ENCODE measurements at places on chromosomes 2 and 18. TPM values are rescaled to one million over a fixed set of nuclear protein-coding genes. Genes with fewer than 3 reads are reported as not detected.

DNA sequence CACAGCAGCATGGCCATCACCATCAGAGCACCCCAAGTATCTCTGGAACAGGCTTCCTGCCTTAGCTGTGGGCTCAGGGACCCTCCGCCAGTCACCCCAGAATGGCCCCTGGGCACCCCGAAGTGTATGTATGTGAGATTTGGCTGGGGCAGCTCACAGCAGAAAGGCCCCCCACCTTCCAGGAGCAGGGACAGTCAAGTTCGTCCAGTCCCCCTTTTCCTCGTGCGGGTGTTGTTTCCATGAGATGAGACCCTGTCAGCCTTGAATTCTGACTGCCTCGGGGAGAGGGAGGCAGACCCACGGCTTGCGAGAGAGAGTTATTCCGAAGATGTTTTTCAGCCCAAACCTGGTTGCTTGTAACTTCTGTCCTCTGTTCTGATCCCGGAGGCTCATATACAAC is 290.9 kb upstream of the HDAC4 start:
- H3K4me3 ChIP-seq = no peak overlapping the region
- no peaks in the 10 kb centered on the region for H3K36me3 ChIP-seq
- no peak overlapping the region for H3K27ac ChIP-seq
- no peaks in the 10 kb centered on the region for H3K4me1 ChIP-seq
- no peak for DNase-seq

SLC14A1 gene
- total RNA-seq = 35.1 TPM

- no peak for DNase-seq
- H3K27ac ChIP-seq = no peak overlapping the region
- no peaks in the 10 kb centered on the region for H3K4me1 ChIP-seq
- H3K36me3 ChIP-seq = peaks cover 61% of the 10 kb centered on the region
- no peaks in the 10 kb centered on the region for H3K27me3 ChIP-seq
- no peak overlapping the region for H3K4me3 ChIP-seq
These were observed 110.9 kb downstream of the STRN start for GRCh38 chr2:36855429-36855828.

KIAA2012 gene
- not detected for total RNA-seq

- H3K4me3 ChIP-seq = no peak overlapping the region
- no peak overlapping the region for H3K27ac ChIP-seq
- no peaks in the 10 kb centered on the region for H3K4me1 ChIP-seq
- DNase-seq = no peak
These were observed 2.0 kb downstream of the ANO7 start for GRCh38 chr2:241190291-241190981.

SELENOI gene
- total RNA-seq = 42.8 TPM

DNA sequence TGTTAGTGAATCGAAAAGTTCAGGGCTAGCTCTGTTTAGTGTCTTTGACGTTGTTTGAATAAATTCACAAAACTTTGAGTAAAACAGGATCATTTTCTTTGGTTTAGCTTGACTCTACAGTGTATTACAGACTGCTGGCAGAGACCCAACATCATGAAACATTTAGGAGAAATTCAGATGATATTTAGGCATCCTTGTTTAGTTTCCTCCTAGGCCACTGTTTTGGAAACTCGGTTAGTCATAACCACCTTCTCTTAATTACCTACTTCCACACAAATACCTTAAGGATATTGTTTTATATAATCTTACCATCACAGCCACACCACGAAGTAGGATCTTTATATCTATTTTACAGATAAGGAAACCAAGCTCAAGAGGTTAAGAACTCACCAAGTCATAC is 7.8 kb downstream of the LIMS1 start:
- H3K4me1 ChIP-seq = no peaks in the 10 kb centered on the region
- no peak for DNase-seq
- H3K27ac ChIP-seq = no peak overlapping the region
- H3K27me3 ChIP-seq = no peaks in the 10 kb centered on the region
- H3K4me3 ChIP-seq = no peak overlapping the region

GRCh38 chr2:144152817-144153271 is 367.1 kb downstream of the ZEB2 start:
- H3K27me3 ChIP-seq = no peaks in the 10 kb centered on the region
- no peak overlapping the region for H3K27ac ChIP-seq
- DNase-seq = no peak
- no peaks in the 10 kb centered on the region for H3K4me1 ChIP-seq
- no peaks in the 10 kb centered on the region for H3K36me3 ChIP-seq

TMEM37 gene
- not detected for total RNA-seq

GRCh38 chr18:12113999-12114646 is 20.5 kb downstream of the ANKRD62 start:
- H3K27ac ChIP-seq = no peak overlapping the region
- no peaks in the 10 kb centered on the region for H3K36me3 ChIP-seq
- no peak for DNase-seq
- no peak overlapping the region for H3K4me3 ChIP-seq
- no peaks in the 10 kb centered on the region for H3K4me1 ChIP-seq

ALPG gene
- not detected for total RNA-seq

GRCh38 chr2:43637030-43637803 is at the start of gene PLEKHH2:
Gene PLEKHH2 (plus strand): TSS chr2:43637260. CDS start chr2:43644674, 7,414 bp downstream.
- peaks cover 12% of the 10 kb centered on the region for H3K4me1 ChIP-seq
- peak within 1 kb of the TSS; percentile 75 for H3K4me3 ChIP-seq
- H3K36me3 ChIP-seq = no peaks in the 10 kb centered on the region
- H3K27me3 ChIP-seq = peaks cover 34% of the 10 kb centered on the region
- peak; percentile 79 for DNase-seq

UGT1A4 gene
- not detected for total RNA-seq

DNA sequence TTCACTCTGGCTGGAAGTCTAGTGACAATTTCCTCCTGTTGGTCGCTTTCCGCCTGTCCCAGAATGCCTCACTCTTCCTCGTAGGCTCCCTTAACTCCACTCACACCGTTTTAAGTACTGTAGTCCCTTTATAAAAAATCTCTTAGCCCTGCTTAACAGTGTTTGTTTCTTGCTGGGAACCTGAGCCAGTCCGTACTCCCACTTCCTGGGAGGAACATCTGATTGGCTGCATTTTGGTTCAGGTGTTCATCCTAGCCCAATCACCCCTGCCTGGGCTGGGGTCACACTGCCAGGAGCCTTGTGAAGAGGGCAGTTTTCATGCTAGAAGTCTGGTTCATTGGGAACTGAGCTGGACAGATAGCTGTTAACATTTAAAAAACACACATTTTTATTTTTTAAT is 25.6 kb upstream of the TOGARAM2 start:
- no peak for DNase-seq
- H3K27me3 ChIP-seq = no peaks in the 10 kb centered on the region
- H3K36me3 ChIP-seq = no peaks in the 10 kb centered on the region
- peaks cover 3% of the 10 kb centered on the region for H3K4me1 ChIP-seq
- H3K27ac ChIP-seq = no peak overlapping the region
- no peak overlapping the region for H3K4me3 ChIP-seq

- H3K27ac ChIP-seq = no peak overlapping the region
- no peaks in the 10 kb centered on the region for H3K27me3 ChIP-seq
- DNase-seq = no peak
- H3K4me1 ChIP-seq = no peaks in the 10 kb centered on the region
These were observed 163.5 kb downstream of the NOL4 start for GRCh38 chr18:34061226-34061625.

GRCh38 chr2:142140434-142140845 is 9.6 kb upstream of the LRP1B start:
- H3K4me3 ChIP-seq = no peak overlapping the region
- H3K4me1 ChIP-seq = no peaks in the 10 kb centered on the region
- H3K36me3 ChIP-seq = no peaks in the 10 kb centered on the region
- DNase-seq = no peak
- no peak overlapping the region for H3K27ac ChIP-seq

DSC3 gene
- not detected for total RNA-seq

SUCLG1 gene
- total RNA-seq = 47.4 TPM

- H3K36me3 ChIP-seq = no peaks in the 10 kb centered on the region
- H3K4me3 ChIP-seq = no peak overlapping the region
- H3K27ac ChIP-seq = no peak overlapping the region
- no peak for DNase-seq
- no peaks in the 10 kb centered on the region for H3K27me3 ChIP-seq
- peaks cover 4% of the 10 kb centered on the region for H3K4me1 ChIP-seq
These were observed 55.6 kb downstream of the PKP4 start for GRCh38 chr2:158512323-158512722.

GRCh38 chr2:108982259-108982679 is 6.8 kb downstream of the EDAR start:
- no peak overlapping the region for H3K27ac ChIP-seq
- no peak overlapping the region for H3K4me3 ChIP-seq
- no peak for DNase-seq
- peaks cover 3% of the 10 kb centered on the region for H3K4me1 ChIP-seq
- no peaks in the 10 kb centered on the region for H3K27me3 ChIP-seq

SERPINB7 gene
- not detected for total RNA-seq

DNA sequence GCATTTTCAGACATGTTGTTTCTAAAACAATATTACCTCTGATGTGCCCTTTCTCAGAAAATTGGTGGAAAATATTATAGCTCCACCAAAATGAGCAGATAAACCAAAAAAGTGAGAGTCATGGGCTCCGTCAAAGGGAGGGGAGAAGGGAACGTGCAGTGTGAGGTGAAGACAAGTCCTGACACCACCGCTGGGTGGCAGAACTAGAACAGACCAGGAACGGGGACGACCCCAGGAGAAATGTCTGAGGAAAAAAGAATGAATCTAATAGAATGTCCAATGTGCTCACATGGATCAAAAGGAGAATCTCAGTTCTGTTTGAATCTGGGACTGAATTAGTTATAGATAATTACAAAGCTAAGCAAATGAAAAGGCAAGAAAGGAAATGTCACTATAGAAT is 22.6 kb upstream of the BCL2 start:
- H3K36me3 ChIP-seq = peaks cover 70% of the 10 kb centered on the region
- peak; percentile 28 for DNase-seq
- H3K27ac ChIP-seq = no peak overlapping the region

DNA sequence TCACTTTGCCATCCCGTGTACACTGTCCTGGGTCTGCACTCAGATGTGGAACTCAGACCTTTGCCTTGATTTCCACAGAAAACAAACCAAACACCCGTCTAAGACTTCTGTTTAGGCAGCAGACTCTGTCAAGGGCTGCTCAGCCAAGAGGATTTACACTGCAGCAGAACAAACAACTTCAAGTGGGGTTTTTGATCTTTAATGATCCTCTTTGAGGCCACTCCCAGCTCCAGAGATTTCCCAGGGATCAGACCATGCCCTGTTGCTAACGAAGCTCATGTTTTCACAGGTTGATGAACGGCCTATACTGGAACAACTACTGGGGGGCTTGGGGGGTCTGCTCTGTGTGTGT is 52.5 kb upstream of the LGALSL start:
- DNase-seq = no peak
- H3K27ac ChIP-seq = no peak overlapping the region
- H3K4me1 ChIP-seq = no peaks in the 10 kb centered on the region

DNA sequence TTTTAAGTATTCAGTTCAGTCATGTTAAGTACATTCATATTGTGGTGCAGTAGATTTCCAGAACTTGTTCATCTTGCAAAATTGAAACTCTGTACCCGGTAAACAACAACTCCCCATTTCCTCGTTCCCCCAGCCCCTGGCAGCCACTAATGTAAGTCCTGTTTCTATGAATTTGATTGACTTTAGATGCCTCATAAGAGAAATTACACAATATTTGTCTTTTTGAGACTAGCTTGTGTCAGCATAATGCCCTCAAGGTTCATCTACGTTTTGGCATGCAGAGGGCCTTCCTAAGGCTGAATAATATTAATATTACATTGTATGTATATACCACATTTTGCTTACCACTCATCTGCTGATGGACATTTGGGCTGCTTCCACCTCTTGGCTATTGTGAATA is 30.9 kb downstream of the METTL21A start:
- H3K27ac ChIP-seq = no peak overlapping the region
- DNase-seq = no peak
- H3K36me3 ChIP-seq = peaks cover 67% of the 10 kb centered on the region
- H3K27me3 ChIP-seq = no peaks in the 10 kb centered on the region
- H3K4me3 ChIP-seq = no peak overlapping the region
- H3K4me1 ChIP-seq = no peaks in the 10 kb centered on the region

DNA sequence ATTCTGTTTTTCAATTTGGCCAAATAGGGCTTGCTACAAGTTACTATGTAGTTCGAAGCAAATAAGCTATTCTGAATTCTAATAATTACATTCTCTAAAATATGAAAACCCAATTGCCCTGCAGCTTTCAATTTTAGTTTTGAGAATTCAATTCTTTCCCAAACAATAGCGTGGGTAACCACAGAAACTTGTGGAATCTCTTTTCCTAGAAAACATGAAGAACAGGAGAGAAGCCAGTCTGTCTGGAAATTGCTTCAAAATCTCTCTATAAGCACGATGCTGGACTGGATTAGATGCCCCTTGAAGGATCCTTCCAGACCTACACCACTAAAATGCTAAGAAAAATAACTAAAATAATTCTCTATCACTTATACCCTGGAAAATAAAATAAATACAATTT is 115.0 kb downstream of the THADA start:
- H3K4me1 ChIP-seq = no peaks in the 10 kb centered on the region
- H3K36me3 ChIP-seq = peaks cover 7% of the 10 kb centered on the region
- DNase-seq = no peak
- no peaks in the 10 kb centered on the region for H3K27me3 ChIP-seq

DNA sequence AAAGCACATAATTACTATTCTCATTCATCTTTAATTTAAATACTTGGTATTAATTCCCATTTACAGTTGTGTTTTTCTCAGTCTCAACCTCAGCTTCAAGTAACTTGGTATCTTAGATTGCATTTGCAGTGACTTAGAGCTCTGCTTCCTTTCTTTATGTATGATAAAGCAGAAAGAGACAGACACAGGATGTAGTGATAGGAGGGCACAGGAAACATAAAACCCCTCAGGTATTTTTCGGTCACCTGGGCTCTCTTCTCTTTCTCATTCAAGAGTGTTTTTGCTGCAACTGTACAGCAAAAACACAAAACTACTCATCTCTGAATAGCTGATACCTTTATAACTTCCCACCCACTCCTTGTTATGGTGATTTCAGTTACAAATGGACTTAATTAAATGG is 83.1 kb downstream of the KCTD18 start:
- no peaks in the 10 kb centered on the region for H3K27me3 ChIP-seq
- H3K27ac ChIP-seq = peak overlapping the region; percentile 39
- H3K36me3 ChIP-seq = no peaks in the 10 kb centered on the region

- peak; percentile 39 for DNase-seq
- no peaks in the 10 kb centered on the region for H3K27me3 ChIP-seq
- H3K4me1 ChIP-seq = no peaks in the 10 kb centered on the region
- no peaks in the 10 kb centered on the region for H3K36me3 ChIP-seq
These were observed 12.4 kb downstream of the CCL20 start for GRCh38 chr2:227826019-227826521.

NAT8 gene
- total RNA-seq = not detected

All from CD4-positive, CD25-positive, alpha-beta regulatory T cell (primary cell).